ENCODE measurements at places on chromosomes 11 and 22.

GRCh38 chr11:89443361-89444322, 47.5 kb downstream of the NOX4 start:
- H3K27ac ChIP-seq: no peak overlapping the region
- DNase-seq: no peak
- no peaks in the 10 kb centered on the region for H3K27me3 ChIP-seq

DNA sequence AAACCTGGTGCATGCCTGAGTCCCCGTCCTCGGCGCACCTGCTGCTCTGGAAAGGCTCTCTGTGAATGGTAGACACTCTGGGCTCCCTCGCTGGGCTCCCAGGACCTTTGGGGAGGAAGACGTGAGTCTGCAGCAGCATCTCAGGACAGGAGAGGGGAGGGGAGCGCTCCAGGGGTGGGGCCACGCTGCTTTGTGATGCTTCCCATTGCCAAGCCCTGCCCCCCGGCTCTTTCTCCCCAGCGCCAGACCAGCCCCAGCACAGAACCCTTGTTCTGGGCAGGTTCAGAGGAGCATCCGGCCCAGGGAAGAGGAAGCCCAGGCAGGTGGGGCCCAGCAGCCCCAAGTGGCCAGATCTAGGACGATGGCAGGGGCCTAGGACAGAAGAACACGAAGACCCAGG, 111.2 kb downstream of the BRD1 start:
- no peak overlapping the region for H3K4me3 ChIP-seq
- H3K4me1 ChIP-seq: no peaks in the 10 kb centered on the region
- H3K27ac ChIP-seq: no peak overlapping the region
- no peaks in the 10 kb centered on the region for H3K36me3 ChIP-seq
- H3K27me3 ChIP-seq: no peaks in the 10 kb centered on the region
- DNase-seq: no peak

DNA sequence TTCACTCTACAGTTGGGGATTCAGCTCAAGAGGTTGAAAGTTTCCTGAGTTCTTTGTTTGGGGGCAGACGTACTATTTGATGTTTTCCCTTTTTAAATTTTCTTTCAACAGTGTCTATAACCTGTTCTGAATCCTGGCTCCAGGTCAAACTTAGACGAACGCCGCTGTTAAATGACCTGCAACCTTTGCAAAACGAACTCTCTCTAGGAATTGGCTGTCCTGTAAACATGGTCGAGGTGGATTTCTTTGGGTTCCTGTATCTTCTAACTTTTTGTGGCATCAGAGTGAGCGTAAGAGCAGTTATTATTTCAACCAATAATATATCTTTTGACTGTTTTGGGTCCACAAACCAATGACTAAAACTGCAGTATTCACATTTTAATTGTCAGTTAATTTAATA, 1.6 kb downstream of the OOSP4A start:
- no peak overlapping the region for H3K4me3 ChIP-seq
- H3K36me3 ChIP-seq: no peaks in the 10 kb centered on the region
- H3K4me1 ChIP-seq: no peaks in the 10 kb centered on the region
- no peak overlapping the region for H3K27ac ChIP-seq
- peaks cover 2% of the 10 kb centered on the region for H3K27me3 ChIP-seq

DNA sequence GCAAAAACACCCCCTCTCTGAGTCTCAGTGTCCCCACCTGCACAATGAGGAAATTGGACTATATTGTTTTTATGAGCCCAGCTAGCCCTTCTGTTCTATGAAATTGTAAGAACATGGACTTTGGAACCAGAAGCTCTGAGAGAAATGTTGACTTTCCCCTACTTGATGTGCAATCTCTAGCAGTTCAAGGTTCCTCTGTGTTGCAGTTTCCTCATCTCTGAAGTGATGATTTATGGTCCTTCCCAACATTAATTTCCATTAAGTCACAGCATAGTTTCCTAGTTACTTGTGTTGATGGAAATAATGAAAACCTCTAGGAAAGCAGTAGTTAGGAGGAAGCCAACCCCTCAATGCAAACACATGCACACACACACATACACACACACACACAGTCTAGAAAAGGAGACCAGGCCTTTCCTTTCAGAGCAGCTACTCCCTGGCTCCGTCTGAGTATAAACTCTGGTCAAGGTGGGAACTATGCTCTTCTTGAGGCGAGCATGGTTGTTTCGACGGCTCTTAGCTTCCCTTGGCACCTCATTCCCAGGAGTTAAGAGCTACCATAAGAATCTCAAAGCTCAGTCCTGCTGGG, 518.4 kb downstream of the SOX6 start:
- H3K4me1 ChIP-seq: no peaks in the 10 kb centered on the region
- no peaks in the 10 kb centered on the region for H3K36me3 ChIP-seq
- H3K4me3 ChIP-seq: no peak overlapping the region
- H3K27me3 ChIP-seq: no peaks in the 10 kb centered on the region
- DNase-seq: no peak
- H3K27ac ChIP-seq: no peak overlapping the region

DNA sequence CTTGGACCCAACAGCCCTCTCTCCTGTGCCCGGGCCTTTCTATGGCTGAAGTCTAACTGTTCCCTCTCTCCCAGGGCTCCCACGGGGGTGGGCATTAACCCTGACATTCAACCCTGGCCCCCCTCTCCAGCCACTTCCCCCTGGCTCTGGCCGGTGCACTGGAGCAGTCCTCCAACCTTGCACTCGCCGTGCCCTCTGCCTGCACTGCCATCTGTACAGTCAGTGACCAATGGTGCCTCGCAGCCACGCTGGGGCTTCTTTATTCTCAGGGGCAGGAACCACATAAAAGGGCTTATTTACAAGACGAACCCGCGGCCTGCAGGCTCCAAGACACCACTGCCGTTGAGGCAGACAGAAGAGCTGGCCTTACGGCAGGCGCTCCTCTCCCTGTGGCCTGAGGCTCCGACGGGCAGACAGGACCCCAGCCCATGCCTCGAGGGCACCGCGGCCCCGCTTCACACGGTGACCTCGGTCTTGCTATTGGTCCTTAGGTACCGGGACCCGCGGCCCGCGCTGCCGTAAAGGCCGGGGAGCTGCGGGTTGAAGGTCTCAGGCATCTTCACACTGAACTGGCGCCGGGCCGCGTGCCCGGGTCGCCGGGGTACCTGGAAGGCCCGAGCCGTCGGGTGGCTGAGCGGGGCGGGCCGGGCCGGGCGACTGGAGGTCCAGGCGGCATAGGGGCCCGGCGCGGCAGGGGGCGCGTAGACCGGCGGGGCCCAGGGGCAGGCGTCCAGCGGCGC, 5.4 kb downstream of the SHISA8 start:
- peaks cover 28% of the 10 kb centered on the region for H3K27me3 ChIP-seq
- H3K4me3 ChIP-seq: peak overlapping the region; percentile 52
- peaks cover 28% of the 10 kb centered on the region for H3K36me3 ChIP-seq
- peak; percentile 63 for DNase-seq

GRCh38 chr11:87453531-87454089, 415.9 kb downstream of the TMEM135 start:
- peaks cover 3% of the 10 kb centered on the region for H3K27me3 ChIP-seq
- H3K36me3 ChIP-seq: no peaks in the 10 kb centered on the region
- H3K4me3 ChIP-seq: no peak overlapping the region
- H3K27ac ChIP-seq: no peak overlapping the region
- no peaks in the 10 kb centered on the region for H3K4me1 ChIP-seq

DNA sequence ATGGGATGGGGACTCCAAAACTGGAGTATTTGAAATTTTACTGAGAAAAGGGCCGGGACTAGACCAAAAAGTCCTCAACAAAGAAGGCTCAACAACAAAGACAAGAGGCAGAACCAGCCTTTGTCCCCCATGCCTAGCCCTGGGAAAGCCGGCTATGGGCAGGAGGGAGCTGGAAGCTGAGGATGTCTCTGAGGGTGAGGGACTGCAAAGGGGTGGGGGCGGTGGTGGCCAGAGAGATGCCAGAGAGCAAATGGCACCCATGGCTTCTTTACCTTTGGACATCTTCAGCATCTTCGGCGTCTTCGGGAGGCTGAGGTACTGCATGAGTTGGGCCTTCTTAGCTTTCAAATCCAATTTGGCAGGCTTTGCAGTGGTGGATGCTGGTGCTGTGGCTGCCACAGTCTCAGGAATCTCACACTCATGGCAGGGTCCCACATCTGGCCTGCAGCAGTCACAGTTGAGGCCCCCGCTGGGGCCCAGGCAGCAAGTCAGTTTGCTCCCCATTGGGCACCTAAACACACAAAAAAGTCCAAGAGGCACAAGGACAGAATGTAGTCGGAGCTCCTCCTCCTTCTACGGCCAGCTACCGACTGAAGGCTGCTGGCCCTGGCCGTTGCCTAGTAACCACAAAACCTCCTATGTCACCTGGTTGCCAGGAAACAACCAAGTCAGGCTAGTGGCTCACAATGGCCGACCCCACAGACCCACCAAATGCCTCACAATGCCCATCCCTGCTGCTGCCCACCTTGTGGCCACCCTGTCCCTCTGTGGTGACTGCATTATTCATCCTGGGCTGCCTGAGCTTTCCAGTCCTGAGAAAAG, at the start of gene C22orf42:
Gene C22orf42 (minus strand): TSS at position 592 of the 822 bp plus-strand sequence. CDS start 88 bp downstream, at position 504.
- H3K27ac ChIP-seq: no peak within 1 kb of the TSS
- peaks cover 25% of the 10 kb centered on the region for H3K27me3 ChIP-seq
- H3K4me1 ChIP-seq: no peaks in the 10 kb centered on the region
- no peak within 1 kb of the TSS for H3K4me3 ChIP-seq

DNA sequence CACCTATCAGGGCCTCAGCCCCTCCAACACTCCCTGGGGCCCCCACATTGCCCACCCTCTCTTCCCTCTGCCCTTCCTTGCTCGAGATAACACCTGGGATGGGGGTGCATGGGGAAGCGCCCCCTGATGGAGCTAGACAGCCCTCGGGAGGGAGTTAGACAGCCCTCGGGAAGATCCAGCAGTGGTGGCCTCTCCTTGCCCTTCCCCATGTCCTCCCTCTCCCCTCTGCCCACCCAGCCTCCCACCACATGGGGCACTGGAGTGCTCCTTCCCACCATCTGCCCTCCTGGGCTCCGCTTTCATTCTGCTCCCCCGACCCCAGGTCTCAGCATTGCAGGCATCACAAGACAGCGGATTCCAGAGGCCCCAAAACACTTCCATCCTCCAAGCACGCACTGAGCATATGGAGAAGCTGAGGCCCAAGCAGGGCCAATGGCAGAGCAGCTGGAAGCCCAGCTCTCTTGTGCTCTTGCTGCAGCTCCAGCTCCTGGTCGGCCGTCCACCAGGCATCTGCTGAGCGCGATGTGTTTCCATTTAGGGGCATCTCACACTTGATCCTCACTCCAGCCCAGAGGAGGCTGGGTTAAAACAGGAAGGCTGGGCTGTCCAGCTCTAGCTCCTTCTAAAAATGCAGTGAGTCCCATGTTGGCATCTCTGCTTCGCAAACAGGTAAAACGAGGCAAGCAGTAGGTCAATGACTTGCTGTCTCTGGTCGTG, 65.6 kb downstream of the IGLL1 start:
- peaks cover 6% of the 10 kb centered on the region for H3K27me3 ChIP-seq
- H3K4me1 ChIP-seq: no peaks in the 10 kb centered on the region
- H3K27ac ChIP-seq: no peak overlapping the region

GRCh38 chr11:23976426-23976825, 520.4 kb upstream of the LUZP2 start:
- no peaks in the 10 kb centered on the region for H3K4me1 ChIP-seq
- no peaks in the 10 kb centered on the region for H3K27me3 ChIP-seq
- H3K36me3 ChIP-seq: no peaks in the 10 kb centered on the region
- H3K27ac ChIP-seq: no peak overlapping the region

DNA sequence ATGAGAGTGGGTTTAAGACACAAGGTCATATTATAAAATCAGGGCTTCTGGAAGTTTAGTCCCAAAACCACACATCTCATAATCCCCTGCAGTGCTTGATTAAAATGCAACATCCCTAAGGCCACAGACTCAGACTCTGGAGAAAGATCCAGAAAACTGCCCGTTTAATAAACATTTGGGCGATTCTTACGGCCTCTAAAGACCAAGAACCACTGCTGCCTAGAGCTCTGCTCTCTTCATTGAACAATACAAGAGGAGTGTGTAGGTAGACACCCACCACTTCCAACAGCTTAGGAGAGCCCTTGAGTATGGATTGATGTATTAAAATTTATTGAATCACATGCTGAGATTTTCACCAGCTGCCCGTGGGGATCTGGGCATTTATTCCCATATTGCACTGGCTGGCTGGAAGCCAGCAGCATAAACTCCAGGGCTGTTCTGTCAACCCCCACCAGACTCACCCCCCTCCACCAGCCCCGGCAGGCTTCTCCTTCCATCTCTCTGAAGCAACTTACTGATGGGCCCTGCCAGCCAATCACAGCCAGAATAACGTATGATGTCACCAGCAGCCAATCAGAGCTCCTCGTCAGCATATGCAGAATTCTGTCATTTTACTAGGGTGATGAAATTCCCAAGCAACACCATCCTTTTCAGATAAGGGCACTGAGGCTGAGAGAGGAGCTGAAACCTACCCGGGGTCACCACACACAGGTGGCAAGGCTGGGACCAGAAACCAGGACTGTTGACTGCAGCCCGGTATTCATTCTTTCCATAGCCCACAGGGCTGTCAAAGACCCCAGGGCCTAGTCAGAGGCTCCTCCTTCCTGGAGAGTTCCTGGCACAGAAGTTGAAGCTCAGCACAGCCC, 749 bp upstream of the BEST1 start:
- H3K4me1 ChIP-seq: peaks cover 2% of the 10 kb centered on the region
- H3K27me3 ChIP-seq: peaks cover 7% of the 10 kb centered on the region
- no peak overlapping the region for H3K4me3 ChIP-seq
- peak; percentile 62 for DNase-seq
- H3K27ac ChIP-seq: no peak overlapping the region
- no peaks in the 10 kb centered on the region for H3K36me3 ChIP-seq

GRCh38 chr22:35446365-35446764, 46.4 kb downstream of the MCM5 start:
- no peak for DNase-seq
- no peak overlapping the region for H3K4me3 ChIP-seq
- no peak overlapping the region for H3K27ac ChIP-seq
- no peaks in the 10 kb centered on the region for H3K27me3 ChIP-seq
- peaks cover 22% of the 10 kb centered on the region for H3K36me3 ChIP-seq

GRCh38 chr11:116471608-116472256, 301.1 kb downstream of the BUD13 start:
- H3K4me3 ChIP-seq: no peak overlapping the region
- no peak overlapping the region for H3K27ac ChIP-seq
- DNase-seq: no peak

- H3K27me3 ChIP-seq: no peaks in the 10 kb centered on the region
- H3K4me1 ChIP-seq: peaks cover 2% of the 10 kb centered on the region
- DNase-seq: no peak
- peaks cover 46% of the 10 kb centered on the region for H3K36me3 ChIP-seq
- no peak overlapping the region for H3K4me3 ChIP-seq
Observed at GRCh38 chr11:72230764-72231365, 6.3 kb downstream of the INPPL1 start.

DNA sequence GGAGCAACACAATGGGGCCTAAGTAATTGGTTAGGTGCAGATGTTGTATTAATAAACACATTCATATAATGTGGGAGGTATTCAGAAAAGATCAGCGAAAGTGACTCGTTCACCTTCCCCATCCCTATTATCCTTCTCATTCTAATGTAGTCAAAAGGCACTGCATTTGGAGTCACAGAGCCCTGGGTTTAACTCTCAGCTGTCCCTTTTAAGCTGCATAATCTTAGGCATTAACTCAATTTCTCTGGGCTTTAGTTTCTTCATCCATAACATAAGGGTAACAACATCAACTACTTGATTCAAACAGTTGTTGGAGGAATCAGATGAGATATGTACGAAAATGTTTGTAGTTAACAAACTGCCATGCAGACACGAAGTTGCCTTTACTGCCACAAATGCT, 187.6 kb upstream of the PITPNB start:
- H3K36me3 ChIP-seq: no peaks in the 10 kb centered on the region
- no peak for DNase-seq
- H3K4me3 ChIP-seq: no peak overlapping the region
